ENCODE measurements at places on chromosomes 12 and 14.

GRCh38 chr12:117359029-117359845, 2.2 kb downstream of the NOS1 start:
- no peak for DNase-seq

DNA sequence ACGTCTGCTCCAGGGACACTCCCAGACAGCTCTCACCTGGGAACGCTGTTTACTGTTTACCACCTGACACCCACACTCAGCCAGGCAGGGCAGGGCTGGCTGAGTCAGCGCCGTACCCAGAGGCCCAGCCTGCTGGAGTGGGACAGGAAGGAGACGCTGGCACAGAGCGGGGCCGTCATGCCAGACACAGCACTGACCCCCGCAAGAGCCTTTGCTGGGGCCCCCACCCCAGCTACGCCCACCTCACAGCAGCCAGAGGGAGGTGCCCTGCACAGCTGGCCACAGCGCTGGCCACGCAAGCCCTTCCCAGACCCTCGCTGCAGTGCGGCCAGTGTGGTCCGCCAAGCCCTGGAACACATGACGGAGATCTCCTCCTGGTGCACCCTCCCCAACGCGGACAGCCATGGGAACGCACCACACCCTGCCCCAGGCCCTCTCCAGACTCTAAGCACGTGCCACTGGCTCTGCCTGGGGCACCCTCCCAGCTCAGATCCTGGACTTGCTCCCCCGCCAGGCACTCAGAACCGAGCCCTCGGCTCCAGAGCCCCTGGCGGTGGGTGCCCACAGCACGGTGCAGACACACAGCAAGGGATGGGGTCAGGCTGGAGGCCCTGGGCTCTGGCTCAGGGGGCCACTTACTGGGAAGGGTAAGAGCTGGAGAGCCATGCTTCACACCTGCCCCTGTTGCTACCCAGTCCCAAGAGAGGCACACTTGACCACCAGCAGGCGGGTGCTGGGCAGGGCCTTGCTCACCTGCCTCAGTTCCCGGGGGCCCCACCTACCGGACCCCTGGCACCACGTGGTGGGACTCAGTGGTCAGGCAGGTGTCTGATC, 5.7 kb downstream of the AHNAK2 start:
- DNase-seq: no peak

- DNase-seq: no peak
Measured at GRCh38 chr14:103830511-103831270, 16.7 kb downstream of the PPP1R13B start.

GRCh38 chr12:42130672-42131402, 13.8 kb downstream of the GXYLT1 start:
- no peak for DNase-seq

DNA sequence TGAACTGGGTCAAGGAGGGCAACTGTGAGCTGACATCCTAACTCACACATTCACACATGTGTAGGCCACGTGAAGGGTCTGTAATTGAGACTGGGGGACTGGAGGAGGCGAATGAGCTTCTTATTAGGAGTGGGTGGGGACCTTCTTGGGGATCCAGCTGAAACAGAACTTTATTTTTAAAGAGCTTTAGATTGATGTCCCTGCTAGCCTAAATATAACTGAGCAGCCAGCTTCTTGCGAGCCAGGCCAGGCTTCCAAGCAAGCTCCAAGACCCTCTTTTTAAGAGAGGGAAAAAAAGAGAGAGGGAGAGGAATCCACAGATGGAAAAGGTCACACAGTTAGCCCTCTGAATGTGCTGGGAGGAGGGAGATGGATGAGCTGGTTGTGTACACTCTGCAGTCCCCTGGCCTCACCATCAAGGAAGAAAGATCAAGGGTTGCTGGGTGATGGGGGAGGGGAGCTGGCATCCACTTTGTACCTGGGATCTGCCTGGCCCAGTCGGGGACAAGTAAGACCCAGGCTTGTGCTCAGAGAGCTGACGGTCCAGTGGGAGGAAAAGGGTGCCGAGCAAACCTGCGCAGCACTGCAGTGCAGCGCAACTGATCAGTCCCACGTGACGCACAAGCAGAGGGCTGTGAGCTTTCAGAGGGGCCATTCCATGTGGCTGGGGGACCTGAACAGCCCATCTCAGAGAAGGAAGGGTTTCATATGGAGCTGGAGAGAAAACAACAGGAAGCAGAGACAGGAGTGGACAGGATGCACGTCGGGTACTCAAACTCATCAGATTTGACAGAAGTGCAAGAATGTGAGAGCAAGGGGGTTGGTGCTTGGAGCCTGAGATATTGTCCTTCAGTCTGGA, 154.5 kb downstream of the ZFP36L1 start:
- no peak for DNase-seq

DNA sequence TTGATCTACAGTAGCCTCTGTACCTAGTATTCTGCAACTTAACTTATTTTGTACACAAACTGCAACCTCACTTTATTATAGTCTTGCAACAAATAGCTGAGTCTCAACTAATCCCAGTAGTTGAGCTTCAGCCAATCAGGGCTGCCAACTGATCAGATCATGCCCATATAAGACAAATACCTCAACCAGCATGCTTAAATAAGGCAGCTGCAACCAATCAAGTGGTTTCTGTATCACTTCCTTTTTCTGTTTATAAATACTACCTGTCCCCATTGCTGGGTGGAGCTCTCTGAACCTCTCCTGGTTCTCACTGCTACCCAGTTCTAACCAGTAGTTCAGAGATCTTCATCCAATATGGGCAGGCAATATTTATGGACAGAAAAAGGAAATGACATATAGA, 248.5 kb upstream of the FBXO33 start:
- no peak for DNase-seq

GRCh38 chr12:4311776-4312175, 9.2 kb upstream of the TIGAR start:
- DNase-seq: no peak

DNA sequence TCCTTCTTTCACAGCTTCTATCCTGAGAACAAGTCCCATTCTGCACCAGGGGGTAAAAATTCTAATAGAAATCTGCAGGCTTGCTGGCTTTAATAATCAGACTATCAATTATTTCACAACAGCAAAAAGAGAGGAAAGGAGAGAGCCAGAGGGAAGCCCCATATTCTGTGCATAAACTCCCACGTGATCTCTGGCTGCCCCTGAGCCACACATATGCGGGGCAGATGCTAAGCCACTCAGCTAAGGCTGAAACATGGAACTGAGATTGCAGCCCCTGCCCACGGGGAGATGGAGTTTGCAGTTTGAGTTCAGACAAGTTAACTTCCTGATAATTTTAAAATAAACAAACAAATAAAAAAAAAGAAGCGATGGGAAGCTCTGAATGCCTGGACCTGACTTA, 254.4 kb upstream of the CCDC196 start:
- no peak for DNase-seq

- no peak for DNase-seq
Measured at GRCh38 chr12:89134213-89134770, 218.0 kb downstream of the DUSP6 start.
